ENCODE measurements at places on chromosomes 2 and 18.

DNA sequence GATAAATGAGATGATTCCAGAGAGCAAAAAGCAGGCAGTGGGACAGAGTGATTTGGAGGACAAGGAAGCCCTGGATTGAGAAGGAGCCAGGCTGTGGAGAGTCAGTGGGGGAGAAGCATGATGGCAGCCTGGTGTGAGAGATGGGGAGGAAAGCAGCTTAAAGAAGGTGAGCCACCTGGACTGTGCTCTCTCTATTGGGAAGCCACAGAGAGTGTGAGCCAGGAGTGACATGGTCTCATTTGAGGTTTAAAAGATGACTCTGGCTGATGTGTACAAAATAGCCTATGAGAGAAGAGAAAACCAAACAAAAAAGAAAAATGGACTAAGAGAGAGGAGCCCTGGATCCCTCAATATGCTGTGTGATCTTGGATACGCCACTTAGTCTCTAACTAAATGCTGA, 12.9 kb upstream of the EPAS1 start:
- no peak for DNase-seq

DNA sequence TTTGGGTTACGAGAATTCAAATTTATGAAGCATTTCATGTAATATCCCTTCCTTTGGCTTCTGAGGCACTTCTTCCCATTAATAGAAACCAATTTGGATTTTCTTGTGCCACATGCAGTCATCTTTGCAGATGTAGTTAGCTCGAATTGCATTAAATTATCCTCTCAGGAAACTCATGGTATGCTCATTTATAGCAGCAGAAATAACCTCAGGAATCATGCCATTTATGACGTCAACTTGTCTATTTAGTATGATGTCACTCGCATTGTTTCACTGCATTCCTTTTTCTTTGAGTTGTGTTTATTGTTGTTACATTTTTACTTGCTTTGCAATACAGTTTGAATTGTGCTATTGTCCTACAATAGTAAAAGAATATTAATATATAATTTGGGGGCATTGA, 163.8 kb downstream of the RBM43 start:
- DNase-seq, result no peak

DNA sequence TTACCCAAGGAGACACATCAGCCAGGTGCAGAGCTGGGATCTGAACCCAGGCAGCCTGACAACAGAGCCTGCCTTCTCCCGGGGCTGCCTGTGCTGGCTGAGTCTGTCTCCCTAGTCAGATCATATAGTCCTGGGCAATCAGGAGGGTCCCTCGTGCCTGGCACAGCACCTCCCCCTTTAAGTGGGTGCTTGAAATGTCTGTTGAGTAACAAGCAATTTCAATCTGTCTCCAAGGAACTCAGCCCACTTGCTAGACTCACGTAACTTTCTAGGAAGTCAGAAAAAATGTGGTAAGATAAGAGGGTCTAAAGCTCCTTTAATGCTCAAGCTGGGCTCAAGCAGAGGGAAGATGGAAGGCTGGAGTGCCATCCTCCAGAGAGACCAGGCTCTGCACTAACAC, 51.9 kb downstream of the REEP1 start:
- DNase-seq, result no peak

DNA sequence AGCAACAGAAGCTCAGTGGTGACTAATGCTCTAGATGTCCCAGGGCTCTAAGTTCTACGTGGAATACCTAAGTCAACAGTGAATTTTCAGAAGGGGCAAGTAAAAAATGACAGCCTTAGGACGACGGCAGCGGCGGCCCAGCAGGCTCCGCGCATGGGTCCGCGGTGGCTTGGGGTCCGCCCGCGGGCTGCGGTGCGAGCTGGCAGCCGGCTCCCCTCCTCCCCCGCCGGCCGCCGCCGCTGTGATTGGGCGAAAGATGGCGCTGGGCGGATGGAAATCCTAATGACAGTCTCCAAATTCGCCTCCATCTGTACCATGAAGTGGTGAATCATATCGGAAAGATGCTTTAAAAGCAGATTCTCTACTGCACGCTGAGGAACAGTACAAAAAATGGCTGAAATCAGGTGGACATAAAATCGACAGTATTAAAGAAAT, 74.7 kb downstream of the HNRNPLL start:
- peak; percentile 63 for DNase-seq

GRCh38 chr2:129178356-129178755, 801.1 kb upstream of the RAB6C start:
- no peak for DNase-seq

DNA sequence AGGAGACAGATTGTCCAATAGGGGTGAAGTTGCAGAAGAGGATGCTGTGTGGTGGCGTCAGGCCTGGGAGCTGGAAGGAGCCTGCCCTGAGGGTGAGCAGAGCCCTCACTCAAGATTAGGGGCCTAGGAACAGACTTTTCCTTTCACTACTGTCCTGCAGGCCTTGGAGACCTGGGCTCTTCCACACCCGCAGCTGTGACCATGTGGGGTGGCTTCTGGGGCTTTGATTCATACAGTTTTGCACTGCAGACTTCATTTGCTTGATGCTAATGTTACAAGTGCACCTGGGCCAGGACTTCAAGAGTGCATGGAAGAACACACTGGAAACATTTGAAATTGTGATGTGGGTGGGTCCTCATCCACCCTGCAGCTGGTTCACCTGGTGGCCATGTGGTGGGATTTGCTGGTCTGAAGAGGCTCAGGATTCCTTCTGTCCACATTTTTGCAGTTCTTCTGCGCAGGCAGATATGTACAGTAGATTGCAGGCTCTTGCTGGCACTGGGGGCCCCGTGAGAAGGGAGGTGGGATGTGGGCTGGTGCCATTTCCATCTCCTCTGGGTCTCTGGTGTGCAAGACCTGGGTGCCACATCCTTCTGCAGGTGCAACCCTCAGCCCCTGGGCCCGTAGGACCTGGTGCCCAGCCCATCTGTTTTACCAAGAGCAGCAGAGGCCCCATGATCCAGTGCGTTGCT, 9.9 kb downstream of the GLI2 start:
- DNase-seq, result no peak

DNA sequence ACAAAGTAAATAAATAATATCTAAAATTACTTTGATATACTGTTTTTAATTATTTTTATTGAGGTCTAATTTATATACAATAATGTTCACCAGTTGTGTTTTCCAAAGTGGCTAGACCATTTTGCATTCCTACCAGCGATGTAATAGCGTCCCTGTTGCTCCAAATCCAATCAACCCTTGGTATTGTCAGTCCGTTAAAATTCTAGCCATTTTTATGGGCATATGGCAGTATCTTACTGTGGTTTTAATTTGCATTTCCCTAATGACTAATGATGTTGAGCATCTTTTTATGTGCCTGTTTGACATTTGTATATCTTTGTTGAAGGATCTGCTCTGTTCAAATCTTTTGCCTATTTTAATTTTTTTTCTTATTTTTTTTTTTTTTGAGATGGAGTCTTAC, 185.0 kb downstream of the PRPF40A start:
- DNase-seq, result no peak
